ENCODE measurements at places on chromosomes 5 and 9. TPM values are rescaled to one million over a fixed set of nuclear protein-coding genes. Genes with fewer than 3 reads are reported as not detected.

DNA sequence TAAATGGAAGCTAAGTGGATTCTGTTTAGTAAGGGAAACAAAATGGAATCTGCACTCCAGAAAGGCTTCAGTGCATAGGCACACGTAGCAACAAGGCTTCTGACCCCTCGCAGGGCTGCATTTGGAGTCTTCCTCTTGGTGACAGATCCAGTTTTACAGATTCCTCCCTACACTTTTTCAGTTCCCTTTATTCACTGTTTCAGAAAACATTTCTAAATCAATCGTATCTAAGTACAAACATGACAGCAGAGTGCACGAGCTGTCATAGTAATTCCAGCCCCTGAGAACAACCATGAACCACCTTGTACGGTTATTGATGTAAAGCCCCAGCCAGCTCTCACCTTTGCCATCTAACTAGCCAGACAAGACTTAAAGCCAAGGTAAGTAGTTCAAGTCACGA lies 491.6 kb downstream of the SEMA5A start:
- no peak for DNase-seq

TEK gene
- total RNA-seq: not detected

DNA sequence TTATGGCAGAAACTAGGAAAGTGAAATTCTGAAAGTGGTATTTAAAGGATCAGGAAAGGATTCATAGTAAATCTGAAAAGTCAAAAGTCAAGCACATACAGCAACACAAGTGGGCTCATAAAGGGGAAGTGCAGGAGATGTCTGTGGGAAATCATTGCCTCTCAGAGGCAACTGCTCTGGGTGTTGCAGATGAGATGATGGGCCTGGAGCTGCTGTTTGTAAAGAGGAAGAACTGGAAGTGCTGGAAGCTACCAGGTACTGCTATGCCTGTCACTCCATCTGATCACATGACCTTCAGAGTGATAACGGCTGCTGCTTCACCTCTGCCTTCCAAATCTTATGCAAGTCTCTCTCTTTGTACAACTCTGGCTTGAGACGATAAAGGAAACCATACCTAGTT lies 55.9 kb downstream of the ADRB2 start:
- no peak for DNase-seq

DNA sequence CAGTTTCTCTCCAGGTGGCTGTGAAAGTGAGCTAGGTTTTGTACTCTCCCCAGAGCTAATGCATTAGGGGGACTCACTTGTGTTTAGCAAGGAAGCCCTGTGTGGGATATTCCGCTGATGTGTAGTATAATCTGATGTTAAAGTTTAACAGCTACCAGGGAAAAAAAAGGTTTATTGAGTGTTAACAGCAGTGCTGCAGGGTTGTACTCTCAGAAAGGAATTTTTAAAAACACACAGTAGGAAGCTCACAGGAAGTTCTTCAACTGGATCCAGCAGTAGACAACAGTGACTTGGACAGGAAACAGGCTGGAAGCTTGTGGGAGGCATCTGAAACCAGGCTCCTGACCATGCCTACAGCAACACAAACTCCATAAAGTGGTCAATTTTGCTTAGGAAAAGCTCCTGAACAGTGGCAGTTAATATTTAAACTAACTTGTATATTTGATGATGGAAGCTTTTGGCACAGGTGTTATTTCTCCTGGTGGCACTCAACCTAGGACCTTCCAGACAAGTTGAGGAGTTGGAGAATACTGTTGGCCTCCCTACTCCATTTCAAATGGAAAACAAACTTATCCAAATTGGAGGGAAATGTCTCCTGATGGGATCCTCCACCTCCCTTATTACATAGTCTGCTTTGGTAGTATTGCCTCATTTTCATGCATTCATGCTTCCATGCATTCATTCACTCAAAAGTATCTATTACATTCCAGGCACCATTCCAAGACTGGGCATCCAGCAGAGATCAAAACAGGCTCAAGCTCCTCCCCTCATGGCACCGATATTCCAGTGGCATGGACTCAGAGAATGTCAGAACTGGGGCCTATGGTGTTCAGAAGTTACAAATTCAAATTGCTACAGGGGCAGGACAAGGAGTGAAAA lies 54.7 kb downstream of the FOXD1 start:
- no peak for DNase-seq

CTXN3 gene
- not detected for total RNA-seq

ERCC6L2 gene
- total RNA-seq: 46.1 TPM

- DNase-seq: no peak
Observed at GRCh38 chr9:30196941-30197340, 2187.5 kb upstream of the ACO1 start.

TMC1 gene
- not detected for total RNA-seq

NMUR2 gene
- total RNA-seq: 0.57 TPM

DNA sequence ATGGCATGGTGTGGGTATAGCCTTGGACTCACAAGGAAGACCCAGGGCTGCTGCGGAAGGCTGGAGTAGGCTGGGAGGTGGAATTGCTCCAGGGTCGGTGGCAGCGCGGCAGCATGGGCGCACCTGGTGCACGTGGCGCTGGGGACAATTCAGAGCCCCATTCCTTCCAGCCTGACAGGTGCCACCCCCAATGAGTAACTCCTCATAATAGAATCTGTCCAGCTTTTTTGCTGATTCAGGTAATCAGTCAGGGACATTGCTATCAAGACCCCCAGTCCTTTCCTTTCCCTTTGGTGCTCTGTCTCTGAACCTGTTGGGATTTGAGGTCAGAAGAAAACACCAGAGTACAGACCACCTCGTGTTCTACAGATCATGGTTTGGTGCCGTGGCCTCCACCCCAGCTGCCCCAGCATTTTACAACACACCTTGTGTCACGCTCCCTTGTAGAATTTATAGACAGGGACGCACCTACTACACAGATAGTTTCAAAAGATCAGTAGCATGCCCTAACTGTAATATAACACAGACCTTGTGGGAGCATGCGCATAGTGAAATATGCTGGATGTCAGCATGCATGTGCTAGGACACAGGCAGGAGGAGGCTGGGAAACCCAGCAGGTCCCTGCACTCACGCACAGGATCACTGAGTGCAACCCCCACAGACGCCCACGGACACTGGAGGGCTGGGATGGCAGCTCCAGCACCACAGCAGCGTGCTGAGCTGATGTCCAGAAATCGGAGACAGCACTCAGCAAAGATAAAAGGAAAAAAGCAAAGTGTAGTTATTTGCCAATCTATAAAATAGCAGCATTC lies 47.9 kb upstream of the CTSL start:
- DNase-seq: no peak

ENC1 gene
- total RNA-seq: 92.7 TPM

DNA sequence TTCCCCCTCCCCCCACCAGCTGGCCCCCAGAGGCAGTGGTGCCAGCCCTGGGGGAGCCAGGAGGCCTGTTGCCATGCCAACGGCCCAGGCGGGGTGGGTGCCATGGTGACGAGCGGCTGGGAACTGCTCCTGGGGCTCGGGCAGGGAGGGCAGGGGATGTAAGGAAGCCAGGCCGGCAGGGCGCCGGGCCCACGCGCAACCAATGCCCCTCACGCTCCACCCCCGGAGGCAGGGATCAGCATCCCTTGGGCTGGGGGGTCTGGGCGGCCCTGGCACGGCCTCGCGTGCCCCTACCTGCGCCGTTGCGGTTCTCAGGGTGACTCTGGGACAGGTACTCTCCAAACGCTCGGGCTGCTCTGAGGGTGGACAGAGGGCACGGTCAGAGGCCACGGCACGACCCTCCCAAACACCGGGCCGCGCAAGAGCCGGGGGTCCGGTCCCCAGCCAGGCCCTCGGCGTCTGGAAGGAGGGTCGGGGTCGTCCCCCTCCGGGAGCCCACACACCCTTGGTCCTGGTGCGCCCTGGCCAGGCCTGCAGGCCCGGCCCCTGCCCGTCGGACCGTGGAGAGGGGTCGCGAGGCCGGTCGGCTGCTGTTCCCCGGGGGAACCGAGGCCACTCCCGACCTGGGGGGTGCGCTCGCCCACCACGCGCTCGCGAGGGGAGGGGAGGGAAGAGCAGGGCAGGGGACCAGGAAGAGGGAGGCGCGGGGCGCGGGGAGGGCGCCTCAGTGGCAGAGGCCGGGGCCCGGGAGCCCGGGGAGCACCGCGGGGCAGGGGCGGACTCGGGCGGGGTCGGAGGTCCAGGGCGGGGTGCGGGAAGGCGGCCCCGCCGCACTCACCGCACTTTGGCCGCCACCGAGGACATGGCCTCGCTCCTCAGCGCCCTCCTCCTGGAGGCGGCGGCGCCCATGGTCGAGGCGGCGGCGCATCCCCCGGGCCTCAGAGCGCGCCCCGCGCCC lies 661 bp downstream of the NSMF start:
- DNase-seq: no peak

- no peak for DNase-seq
Observed at GRCh38 chr9:114503009-114503408, 2.3 kb downstream of the WHRN start.

SGCD gene
- 0.28 TPM for total RNA-seq

GRCh38 chr9:126398403-126399058 lies 71.9 kb downstream of the MVB12B start:
- no peak for DNase-seq

NUTM2G gene
- total RNA-seq: not detected

PCDHGA9 gene
- 4.4 TPM for total RNA-seq

- no peak for DNase-seq
Observed at GRCh38 chr5:167971706-167972105, 319.7 kb upstream of the WWC1 start.

- no peak for DNase-seq
Observed at GRCh38 chr5:149492781-149493180, 58.5 kb downstream of the CSNK1A1 start.

- no peak for DNase-seq
Observed at GRCh38 chr9:72904267-72905093, 48.4 kb downstream of the ALDH1A1 start.

DNA sequence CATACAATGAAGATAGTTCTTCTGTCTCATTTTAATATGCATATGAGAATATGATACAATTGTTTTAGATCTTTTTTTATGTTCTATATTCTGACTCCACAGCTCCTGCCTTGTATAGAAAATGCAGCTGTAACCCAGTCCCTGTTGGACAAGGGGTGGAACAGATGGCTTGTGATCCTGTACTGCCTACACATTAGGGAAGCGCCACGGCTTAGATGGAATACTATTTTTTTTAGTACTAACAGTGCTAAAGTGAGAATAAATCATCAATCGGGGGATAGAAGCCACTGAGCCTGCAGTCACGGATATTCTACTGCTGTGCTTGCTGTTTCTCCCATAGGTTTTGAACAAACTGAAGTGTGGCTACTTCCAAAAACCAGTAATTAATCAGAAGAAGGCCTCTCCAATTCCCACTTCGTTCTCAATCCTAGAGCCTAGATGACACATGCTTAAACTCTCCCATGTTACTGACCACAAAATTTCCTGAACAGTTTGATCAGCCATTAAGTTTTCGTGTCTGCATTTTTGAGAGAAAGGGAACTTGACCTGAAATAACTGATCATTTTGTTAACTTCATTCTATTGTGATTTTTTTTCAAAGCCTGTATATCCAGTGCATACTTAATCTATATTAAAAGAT lies 150.3 kb downstream of the CDH18 start:
- DNase-seq: no peak

PCDHGC4 gene
- total RNA-seq: 0.39 TPM

RASEF gene
- 0.39 TPM for total RNA-seq

SMIM33 gene
- not detected for total RNA-seq

- peak; percentile 25 for DNase-seq
Observed at GRCh38 chr5:132463811-132464155, 26.8 kb downstream of the IRF1 start.

- DNase-seq: no peak
Observed at GRCh38 chr9:95276395-95276954, 41.0 kb downstream of the FANCC start.
